Peyer's patch (tissue), 4 donors: ENCODE measurements at places on chromosomes 1 and 21. TPM values are rescaled to one million over a fixed set of nuclear protein-coding genes. Genes with fewer than 3 reads are reported as not detected.

- no peaks in the 10 kb centered on the region for H3K36me3 ChIP-seq
- H3K27me3 ChIP-seq, result no peaks in the 10 kb centered on the region
- DNase-seq, result no peak
- H3K4me1 ChIP-seq, result peaks cover 57% of the 10 kb centered on the region
These were observed 694 bp downstream of the ZBTB7B start for GRCh38 chr1:155003227-155003765.

Gene CFAP74
- total RNA-seq, result 0.35 TPM

GRCh38 chr1:157785248-157785647, 8.3 kb upstream of the FCRL2 start:
- H3K4me3 ChIP-seq, result no peak overlapping the region
- no peaks in the 10 kb centered on the region for H3K36me3 ChIP-seq
- DNase-seq, result no peak
- H3K27me3 ChIP-seq, result no peaks in the 10 kb centered on the region

DNA sequence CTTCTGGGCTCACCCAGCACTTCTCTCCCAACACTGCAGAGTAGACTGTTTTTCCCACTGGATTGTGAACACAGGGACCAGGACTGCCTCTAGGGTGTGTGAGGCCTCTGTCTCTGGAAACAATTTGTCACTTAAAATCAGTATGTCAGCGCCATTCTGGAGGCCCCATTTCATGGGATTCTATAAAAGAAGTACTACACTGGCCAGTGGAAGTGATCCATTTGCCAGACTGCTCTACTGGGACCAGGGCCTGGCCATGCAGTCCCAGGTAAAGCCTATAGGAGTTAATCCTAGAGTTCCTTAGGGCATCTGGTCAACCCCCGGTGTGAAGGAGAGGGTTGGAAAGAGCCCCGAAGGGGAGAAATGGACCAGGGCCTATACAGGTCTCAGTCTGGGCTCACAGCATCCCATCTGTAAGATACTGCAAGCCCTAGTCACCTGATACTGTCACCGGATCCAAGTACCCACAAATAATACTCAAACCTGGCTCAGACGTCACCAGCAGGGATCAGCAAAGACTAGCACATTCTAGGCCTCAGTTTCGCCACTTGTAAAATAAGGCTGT, 245.0 kb downstream of the FOXD2 start:
- H3K36me3 ChIP-seq, result no peaks in the 10 kb centered on the region
- no peaks in the 10 kb centered on the region for H3K4me1 ChIP-seq
- H3K27ac ChIP-seq, result no peak overlapping the region
- H3K27me3 ChIP-seq, result no peaks in the 10 kb centered on the region
- DNase-seq, result no peak

Gene SCP2
- total RNA-seq, result 402 TPM

DNA sequence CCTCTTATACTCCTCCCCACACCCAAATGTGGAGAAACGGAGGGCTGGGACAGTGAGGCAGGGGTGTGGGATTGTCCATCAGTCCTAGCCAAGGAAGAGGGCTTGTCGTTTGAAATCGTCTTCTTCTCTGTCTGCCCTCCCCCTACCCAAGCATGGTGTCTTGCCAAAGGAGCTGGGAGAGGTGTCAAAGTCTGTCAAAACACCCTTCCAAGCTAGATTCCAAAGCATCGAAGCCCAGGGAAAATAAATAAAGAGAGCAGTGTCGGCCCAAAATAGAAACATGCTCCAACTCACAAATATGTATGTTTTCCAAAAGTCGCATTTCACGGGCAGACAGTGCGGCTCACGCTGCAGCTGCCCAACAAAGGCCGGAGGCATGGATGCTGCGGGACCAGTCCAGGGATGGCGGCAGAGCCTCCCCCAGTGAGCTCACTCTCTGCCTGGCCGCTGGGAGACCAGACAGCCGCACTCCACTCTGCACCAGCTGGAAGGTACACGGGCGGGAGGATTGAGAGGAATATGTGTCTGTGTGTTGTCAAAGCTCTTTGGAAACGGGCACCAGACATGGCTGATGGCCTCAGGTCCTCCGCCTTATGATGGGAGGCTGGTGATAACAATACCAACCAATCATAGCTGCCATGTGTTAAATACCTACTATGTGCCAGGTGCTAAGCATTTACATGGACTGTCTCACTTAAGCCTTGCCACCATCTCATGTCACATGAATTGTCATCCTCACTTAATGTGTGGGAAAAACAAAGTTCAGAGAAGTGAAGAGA, 3.9 kb downstream of the DISP3 start:
- H3K4me3 ChIP-seq, result no peak overlapping the region
- no peak overlapping the region for H3K27ac ChIP-seq
- no peaks in the 10 kb centered on the region for H3K27me3 ChIP-seq
- DNase-seq, result no peak
- H3K4me1 ChIP-seq, result peaks cover 9% of the 10 kb centered on the region
- H3K36me3 ChIP-seq, result no peaks in the 10 kb centered on the region
